NCI-H345 (cell line): ENCODE measurements at places on chromosomes 1 and 21.

- no peak for DNase-seq
These were observed 47.3 kb downstream of the LYPLAL1 start for GRCh38 chr1:219220945-219221344.

DNA sequence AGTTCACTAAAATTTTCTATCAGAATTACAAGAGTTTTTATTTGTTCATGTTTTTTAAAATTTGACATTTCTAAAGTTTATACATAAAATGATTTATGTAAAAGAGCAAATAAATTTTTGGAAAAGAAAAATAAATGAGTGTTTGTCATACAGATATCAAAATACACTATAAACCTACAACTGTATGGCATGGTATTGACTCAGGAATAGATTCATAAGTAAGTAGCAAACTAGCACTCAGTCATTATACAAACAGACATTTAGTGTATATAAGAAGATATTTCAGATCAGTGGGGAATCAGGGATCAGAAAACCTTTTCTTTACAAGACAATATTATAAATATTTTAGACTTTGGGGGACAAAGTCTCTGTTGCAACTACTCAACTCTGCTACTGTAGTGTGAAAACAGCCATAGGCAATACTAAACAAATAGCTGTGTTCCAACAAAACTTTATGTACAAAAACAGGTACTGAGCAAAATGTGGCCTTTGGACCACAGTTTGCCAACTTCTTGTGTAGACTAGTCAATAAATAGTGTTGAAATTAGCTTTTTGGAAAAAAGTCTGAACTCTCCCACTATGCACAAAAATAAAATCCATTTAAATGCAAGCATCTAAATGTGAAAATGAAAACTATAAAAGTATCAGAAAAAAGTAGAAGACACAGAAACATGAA is 508.8 kb upstream of the CAMK1G start:
- no peak for DNase-seq

- no peak for DNase-seq
These were observed 2.8 kb downstream of the EFNA1 start for GRCh38 chr1:155130272-155131006.

DNA sequence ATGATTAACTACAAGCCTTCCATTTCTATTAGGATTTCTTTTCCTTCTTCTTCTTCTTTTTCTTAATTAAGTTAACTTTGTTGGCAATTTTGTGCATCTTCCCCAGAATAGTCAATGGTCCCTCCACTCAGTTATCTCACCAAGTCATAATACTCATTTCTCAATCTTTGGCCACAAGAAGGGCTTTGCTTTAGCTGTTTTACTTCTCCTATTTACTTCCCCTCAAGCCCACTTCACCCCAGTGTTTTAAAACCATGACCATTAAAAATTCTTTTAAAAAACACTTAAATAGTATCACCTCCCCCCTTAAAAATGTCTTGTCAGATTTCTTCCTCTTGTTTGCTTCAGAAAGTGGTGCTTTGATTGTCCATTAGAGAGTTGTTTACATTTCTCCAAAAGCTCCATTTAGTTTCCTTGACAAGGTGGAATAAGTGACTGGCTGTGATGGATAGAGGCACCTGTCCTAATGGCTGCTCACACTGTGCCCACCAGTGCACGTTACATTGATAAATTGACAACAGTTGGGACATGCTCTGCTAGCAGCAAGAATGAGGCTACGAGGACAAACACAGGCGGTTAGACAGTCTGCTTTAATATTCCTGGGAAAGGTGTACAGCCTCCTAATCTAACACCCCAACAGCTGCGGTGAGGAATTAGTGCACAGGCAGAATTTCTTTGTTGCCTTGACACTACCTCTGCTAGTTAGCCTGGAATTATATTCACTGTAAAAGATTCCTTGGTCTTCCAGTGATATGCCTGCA is 354.7 kb downstream of the LMO4 start:
- DNase-seq = peak; percentile 58

- no peak for DNase-seq
These were observed 8.5 kb downstream of the TGFB2 start for GRCh38 chr1:218353656-218354055.

DNA sequence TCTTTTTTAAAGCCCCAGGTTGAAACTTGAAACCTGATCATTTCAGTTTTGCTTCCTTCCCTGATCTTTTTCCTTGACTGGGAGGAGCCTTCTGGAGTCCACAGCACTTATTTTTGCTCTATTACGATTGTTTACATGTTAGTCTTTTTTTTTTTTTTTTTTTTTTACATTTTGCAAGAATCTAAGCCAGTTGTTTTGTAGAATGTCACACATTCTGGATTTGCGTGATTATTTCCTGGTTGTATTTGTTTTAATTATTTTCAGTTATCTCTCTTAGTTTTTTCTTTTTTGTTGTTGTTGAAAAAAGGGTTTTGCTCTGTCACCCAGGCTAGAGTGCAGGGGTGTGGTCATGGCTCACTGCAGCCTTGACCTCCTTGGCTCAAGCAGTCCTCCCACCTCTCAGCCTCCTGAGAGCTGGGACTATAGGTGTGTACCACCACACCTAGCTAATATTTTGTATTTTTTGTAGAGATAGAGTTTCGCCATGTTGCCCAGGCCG is 32.8 kb downstream of the OSBPL9 start:
- no peak for DNase-seq

GRCh38 chr1:55326496-55327243 is 111.5 kb upstream of the USP24 start:
- no peak for DNase-seq
